ENCODE measurements at places on chromosomes 4 and X.

- no peak for DNase-seq
These were observed 307.4 kb downstream of the GRIA2 start for GRCh38 chr4:157527954-157528353.

- no peak for DNase-seq
These were observed 23.3 kb upstream of the GPR50 start for GRCh38 chrX:151153086-151153485.

GRCh38 chr4:146154057-146154456 is 21.5 kb upstream of the LSM6 start:
- no peak for DNase-seq

DNA sequence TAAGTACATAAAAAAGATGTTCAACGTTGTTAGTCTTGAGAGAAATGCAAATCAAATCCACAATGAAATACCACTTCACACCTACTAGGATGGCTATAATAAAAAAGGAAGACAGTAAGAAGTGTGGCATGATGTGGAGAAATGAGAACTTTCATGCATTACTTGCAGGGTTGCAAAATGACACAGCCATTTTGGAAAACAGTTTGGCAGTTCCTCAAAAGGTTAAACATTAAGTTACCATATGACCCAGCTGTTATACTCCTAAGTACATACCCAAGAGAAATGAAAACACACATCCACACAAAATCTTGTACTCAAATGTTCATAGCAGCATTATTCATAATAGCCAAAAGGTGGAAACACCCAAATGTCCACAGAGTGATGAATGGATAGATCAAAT is 25.8 kb upstream of the LIMCH1 start:
- DNase-seq: peak; percentile 65

DNA sequence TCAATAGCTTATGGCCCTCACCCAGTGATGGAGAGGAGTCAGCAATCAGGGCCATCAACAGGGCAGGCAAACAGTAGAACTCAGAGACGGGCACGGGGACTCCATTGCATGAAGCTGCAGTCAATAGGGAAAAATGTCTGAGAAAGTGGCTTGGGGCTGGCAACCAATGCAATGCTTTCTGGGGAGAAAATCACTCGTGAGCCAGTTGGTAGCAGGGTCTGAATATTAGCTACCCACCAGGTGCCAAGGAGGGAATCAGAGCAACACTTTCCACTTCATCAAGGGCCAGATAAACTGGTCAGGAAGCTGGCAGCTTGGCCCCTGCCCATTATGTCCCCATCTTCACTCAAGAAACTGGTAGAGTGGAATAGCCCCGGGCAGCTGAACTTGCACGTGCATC is 80.7 kb downstream of the STARD8 start:
- no peak for DNase-seq

DNA sequence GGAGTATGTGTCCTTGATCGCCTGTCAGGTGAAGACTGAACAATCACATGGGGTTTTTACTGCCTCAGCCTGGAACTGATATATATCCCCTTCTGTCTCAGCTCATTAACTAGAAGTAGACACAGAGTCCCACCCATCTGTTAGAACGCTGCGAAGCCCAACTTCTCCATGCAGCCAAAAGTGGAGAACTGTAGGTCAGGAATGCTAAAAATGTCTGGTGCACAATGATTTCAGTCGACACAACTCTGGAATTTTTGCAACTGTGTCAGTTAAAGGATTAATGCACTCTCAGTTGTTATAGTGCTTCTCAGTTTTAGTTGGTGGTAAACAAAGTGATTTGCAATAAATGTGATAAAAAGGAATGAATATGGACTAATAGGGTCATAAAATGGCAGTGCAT is 287.2 kb downstream of the INPP4B start:
- DNase-seq: no peak

DNA sequence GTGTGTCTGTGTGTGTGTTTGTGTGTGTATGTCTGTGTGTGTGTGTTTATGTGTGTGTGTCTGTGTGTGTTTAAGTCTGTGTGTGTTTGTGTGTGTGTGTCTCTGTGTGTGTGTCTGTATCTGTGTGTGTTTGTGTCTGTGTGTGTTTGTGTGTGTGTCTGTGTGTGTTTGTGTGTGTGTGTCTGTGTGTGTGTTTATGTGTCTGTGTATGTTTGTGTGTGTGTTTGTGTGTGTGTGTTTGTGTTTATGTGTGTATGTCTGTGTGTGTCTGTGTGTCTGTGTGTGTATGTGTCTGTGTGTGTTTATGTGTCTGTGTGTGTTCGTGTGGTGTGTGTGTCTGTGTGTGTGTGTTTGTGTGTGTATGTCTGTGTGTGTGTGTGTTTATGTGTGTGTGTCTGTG is 11.4 kb downstream of the IL9R start:
- DNase-seq: no peak

DNA sequence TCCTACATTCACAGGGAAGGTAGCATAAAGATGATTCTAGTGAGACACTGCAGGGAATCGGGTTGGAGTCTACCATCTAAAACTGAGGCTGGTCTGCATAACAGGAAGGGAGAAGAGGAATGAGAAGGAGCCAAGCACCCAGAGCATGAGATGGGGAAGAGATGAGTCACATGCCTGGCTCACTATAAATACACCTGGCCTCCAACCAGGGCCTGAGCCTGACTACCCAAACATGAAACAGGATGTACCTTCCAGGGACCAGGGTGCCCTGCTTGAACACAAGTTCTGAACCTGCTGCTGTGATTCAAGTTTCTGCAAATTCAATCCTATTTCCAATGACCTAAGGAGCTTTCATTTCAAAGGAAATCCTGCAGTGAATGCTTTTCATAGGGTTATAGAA is 24.9 kb downstream of the CD99L2 start:
- DNase-seq: no peak
